ENCODE measurements at places on chromosomes 11 and 22.

- no peak for DNase-seq
Measured at GRCh38 chr11:8297781-8298440, 34.2 kb upstream of the LMO1 start.

- DNase-seq = no peak
Measured at GRCh38 chr11:12941671-12942070, 67.4 kb upstream of the RASSF10 start.

- no peak for DNase-seq
Measured at GRCh38 chr11:42036201-42036600, 576.7 kb upstream of the LRRC4C start.

GRCh38 chr11:113461639-113462038, 13.6 kb downstream of the DRD2 start:
- no peak for DNase-seq

DNA sequence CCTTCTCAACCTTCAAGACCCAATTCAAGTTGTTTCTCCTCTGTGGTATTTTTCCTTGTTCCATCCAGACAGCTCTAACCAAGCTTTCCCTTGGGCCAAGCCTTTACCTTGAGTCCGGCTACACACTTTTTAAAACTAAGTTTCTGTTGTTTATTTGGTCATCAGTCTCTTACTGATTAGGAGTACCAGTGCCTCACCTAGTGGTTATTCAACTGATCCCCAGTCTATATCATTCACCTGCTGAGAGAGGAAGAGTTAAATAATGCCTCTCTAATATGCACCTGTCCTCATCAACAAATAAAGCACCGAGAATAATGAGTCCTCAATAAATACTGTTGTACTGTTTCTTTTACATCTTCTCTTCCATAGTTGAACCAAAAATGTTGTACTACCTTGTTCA, 160.8 kb downstream of the MSANTD4 start:
- DNase-seq = no peak

Measured in progenitor cell of endocrine pancreas (in vitro differentiated cells).